ENCODE measurements at places on chromosomes 1 and 21.

DNA sequence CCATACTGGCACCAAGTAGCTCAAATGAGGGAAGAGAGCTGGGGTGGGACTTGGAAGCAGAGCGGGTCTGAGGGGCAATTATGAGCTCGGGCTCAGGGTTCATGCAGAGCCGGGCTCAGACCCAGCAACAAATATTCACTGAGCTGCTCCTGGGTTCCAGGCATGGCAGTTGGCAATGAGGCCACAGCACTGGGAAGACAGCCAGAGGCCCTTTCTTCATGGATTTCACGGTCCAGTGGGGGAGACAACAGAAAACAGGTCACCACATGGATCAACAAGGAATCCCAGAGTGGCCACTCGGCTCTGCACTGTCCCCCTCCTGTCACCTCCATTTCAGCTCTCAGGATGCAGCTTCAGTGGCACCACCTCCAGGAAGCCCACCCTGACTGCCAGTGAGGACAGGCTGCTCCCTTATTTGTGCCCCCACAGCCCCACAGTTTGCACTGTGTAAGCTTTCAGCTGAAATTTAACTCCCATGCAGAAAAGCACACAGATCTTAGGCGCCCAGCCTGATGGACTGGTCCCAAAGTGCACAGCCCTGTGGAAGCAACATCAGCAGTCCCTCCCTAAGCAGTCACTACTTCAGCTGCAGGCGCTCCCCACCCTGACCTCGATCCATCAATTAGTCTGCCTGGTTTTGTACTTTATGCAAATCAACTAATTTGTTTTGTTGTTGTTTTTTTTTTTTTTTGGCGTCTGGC lies 22.4 kb downstream of the ARHGEF19 start:
- no peak for DNase-seq

DNA sequence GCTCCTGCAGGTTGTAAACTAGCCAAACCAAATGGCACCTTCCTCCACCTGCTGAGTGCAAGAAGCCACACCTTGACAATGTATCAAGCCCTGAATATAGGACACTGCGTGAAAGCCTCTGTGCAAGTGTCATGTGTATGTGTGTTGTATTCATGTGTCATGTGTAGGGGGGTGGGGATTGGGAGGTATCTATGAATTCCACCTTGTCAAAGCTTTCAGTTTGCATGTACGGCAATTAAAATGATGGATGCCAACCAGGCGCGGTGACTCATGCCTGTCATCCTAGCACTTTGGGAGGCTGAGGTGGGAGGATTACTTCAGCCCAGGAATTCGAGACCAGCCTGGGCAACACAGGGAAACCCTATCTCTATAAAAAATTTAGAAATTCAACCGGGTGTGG lies 19.8 kb downstream of the CD34 start:
- DNase-seq: no peak

GRCh38 chr1:145782272-145783099 lies 41.4 kb downstream of the RNF115 start:
- no peak for DNase-seq

DNA sequence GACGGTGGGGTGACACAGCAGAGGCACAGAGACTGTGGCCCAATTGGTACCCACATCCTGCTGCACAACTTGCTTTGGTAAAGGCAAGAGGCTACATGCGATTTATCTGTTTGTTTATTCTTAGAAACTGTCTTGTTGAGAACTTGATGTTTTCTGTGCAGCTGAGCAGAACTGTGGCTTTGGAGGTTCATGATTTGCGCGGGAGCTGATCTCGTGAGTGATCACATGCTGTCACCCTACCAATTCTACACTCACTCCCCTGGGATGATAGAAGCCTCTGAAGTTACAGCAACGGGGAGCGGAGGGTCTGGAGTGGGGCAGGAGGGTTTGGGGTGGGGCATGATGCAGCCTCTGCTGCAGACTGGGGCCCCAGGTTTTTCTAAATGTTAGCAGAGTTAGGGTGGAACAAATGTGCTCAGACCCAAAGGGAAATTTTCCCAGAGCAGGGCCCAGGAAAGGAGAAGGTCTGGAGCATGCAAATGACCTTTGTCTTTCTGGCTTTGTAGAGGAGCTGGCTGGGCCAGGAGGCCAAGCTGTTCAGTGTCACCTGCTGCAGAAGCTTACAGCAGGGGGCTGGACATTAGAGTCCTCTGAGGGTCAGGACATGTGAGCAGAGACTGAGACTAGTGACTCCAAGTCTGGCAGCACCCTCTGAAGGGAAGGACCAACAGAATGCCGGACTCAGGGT lies 83.6 kb downstream of the GRIK3 start:
- no peak for DNase-seq

- no peak for DNase-seq
Measured at GRCh38 chr21:39812983-39813382, 54.3 kb upstream of the PCP4 start.

- no peak for DNase-seq
Measured at GRCh38 chr1:23817633-23818032, 7.6 kb downstream of the HMGCL start.

- DNase-seq: no peak
Measured at GRCh38 chr1:206510371-206510770, 3.0 kb downstream of the RASSF5 start.

DNA sequence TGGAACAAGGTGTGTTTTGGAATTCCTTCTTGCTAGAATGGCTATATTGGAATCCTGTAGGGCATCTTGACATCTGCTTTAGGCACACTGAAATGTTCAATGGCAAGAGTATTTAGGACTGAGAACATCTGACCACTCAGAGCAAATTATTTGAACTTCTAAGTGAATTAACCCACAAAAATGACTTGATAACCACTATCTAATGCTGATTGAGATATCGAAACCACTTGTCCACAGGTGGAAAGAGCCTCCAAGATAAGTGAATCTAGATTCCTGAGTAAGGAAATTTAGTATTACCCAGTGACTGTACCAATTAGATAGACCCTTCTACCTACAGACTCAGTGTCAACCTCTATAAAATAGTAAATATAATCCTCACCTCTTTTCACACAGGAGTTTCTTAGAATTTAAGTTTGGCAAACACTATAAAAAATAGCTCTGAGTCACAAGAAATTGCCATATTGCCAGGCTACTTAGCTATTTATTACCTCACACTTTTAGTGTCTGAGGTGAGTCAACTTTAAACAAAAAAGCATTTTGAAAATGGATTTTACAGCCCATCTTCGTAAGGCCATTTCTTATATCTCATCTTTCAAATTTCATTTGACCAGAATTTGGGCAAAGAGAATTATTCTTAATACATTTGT lies 421.8 kb downstream of the PTBP2 start:
- no peak for DNase-seq

DNA sequence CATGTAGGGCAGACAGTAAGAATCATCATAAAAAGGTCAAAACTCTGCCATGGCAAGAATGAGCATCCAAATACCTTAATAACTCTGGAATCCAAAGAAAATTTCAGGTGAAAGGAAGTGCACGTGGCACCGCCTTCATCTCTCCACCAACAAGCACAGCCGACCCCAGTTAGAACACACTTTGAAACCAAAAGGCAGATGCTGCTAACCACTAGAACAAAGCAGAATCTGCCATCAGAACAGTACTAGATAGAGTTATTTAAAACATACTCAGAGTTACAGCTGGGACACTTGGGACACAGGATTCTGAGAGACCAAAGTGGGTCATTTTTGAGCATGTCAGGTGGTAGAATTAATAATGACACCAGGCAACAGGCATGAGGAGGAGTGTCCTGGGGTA lies 106.7 kb upstream of the SOD1 start:
- DNase-seq: no peak

DNA sequence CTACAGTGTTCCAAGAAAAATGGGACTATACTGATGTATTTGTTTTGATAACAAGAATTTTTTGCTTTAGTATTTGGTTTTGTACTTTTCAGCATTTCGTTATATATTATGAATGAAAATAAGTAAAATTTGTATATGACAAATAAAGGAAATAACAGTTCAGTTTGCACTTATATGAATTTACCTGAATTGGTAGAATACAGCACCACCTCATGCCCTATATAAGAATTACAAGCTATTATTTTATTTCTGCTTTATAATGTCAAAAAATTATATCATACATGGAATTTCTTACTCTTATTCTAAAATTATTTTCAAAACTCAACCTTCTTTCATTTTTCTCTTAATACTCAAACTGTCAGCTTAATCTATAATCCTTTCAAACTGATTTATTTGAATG lies 14.6 kb downstream of the EFCAB7 start:
- no peak for DNase-seq

DNA sequence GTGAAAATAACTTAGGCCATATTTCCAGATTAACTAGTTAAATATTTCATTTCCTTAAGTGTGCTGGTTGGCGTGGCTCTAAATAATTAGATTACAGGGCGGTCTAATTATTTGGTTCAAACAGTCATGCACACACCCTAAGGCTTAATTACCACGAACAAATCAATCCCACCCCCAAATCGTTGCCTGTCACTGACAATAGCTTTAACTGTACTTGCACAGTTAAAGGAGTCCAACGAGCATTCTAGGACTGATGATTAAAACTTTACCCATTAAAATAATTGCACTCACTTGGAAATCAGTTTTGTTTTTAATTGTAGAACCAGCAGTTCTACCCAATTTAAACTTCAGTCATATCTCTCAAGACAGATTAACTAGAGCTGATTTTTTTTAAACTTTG lies 1.5 kb upstream of the POU2F1 start:
- no peak for DNase-seq

- DNase-seq: no peak
Measured at GRCh38 chr1:230517786-230518185, 91.7 kb upstream of the PGBD5 start.

GRCh38 chr21:45747802-45748445 lies 104.4 kb downstream of the PCBP3 start:
- DNase-seq: no peak

- no peak for DNase-seq
Measured at GRCh38 chr21:16195538-16195910, 465.7 kb downstream of the USP25 start.

DNA sequence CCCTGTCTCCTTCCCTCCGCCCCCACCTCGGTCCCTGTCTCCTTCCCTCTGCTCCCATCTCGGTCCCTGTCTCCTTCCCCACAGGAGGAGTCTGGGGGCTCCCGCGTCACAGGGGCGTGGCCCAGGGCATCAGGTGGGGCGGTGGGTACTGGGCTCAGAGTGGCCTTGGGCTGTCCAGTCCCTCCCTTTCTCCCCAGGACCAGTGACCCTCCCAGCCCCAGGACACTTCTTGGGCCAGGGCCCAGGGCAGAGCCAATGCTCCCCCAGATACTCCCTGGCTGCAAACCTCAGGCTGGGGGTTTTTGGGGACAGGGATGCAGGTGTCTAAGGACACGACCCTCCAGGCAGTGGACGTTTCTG lies 6.8 kb upstream of the RNF223 start:
- DNase-seq: no peak

Measured in activated T-helper 1 cell treated with anti-CD3 and anti-CD28 coated beads, Interleukin-2, amount 50 U/mL, for 16 hours (primary cell).